ENCODE measurements at places on chromosomes 12 and 14. TPM values are rescaled to one million over a fixed set of nuclear protein-coding genes. Genes with fewer than 3 reads are reported as not detected.

KRT2 gene
- not detected for total RNA-seq

NINJ2 gene
- 1.7 TPM for total RNA-seq

CLEC1B gene
- not detected for total RNA-seq

AMN gene
- 204 TPM for total RNA-seq

NTF3 gene
- total RNA-seq: 0.46 TPM

E2F7 gene
- 0.55 TPM for total RNA-seq

ABCC9 gene
- total RNA-seq: 33.3 TPM

DACT1 gene
- 19.8 TPM for total RNA-seq

KRT77 gene
- total RNA-seq: not detected

AICDA gene
- 2.2 TPM for total RNA-seq

C3AR1 gene
- total RNA-seq: 20.5 TPM

PLEKHG3 gene
- 101 TPM for total RNA-seq

PMCH gene
- not detected for total RNA-seq

WIF1 gene
- 0.81 TPM for total RNA-seq

ASB8 gene
- total RNA-seq: 39.5 TPM

DDN gene
- total RNA-seq: 0.06 TPM
